ENCODE measurements at places on chromosomes 1 and 21.

DNA sequence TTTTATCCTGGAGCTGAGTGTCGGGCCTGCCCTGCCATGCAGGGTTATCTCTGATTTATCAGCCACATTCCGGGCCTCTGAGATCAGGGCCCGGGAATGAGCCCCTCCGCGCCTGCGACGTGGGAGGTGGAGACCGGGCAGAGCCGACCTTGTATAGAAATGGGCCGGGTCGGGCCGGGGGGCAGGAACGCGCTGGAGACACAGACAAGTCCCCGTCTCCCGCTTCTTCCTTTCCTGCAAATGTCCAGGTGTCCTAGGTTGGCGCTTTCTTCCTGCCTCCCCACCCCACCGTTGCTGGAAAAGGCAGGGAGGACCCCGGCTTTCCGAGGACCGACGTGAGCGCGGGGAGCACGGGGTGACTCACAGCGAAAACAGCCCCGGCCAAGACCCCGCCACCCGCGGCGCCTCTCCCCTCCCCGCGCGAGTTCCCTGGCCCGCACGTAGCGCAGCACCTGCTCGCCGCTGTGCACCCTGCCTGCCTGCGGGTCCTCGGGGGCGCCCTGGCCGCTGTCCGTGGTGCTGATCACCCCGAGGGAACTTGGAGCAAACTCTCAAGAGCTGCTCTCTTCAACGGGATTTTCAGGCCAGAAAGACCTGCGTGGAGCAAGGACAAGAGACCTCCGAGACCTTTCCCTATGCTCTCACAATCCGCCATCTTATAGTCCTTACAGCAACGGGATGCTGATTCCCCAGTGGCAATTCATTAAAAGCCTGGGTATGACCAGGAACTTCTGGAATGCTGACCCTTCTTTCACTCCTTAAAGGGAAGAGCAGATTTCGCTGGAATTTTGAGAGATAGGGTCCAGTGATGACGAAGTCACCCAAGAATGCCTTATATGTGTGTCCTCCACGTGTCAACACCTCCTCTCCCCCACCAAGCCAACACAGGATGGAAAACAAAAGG lies 475 bp upstream of the NPPB start:
- no peak for DNase-seq

DNA sequence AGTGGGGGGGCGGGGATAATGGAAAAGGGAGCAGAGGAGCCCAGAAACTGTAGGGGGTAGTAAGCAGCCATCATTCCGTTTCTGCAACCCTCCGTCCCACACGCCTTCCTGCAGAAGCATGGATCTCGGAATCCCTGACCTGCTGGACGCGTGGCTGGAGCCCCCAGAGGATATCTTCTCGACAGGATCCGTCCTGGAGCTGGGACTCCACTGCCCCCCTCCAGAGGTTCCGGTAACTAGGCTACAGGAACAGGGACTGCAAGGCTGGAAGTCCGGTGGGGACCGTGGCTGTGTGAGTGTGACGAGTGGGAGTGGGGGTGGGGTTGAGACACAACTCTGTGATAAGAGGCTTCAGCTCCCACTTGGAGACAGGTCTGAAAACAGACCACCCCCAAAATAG lies 706 bp downstream of the CREB3L4 start:
- DNase-seq: no peak

GRCh38 chr1:243944429-243945160 lies 94.6 kb upstream of the AKT3 start:
- no peak for DNase-seq

DNA sequence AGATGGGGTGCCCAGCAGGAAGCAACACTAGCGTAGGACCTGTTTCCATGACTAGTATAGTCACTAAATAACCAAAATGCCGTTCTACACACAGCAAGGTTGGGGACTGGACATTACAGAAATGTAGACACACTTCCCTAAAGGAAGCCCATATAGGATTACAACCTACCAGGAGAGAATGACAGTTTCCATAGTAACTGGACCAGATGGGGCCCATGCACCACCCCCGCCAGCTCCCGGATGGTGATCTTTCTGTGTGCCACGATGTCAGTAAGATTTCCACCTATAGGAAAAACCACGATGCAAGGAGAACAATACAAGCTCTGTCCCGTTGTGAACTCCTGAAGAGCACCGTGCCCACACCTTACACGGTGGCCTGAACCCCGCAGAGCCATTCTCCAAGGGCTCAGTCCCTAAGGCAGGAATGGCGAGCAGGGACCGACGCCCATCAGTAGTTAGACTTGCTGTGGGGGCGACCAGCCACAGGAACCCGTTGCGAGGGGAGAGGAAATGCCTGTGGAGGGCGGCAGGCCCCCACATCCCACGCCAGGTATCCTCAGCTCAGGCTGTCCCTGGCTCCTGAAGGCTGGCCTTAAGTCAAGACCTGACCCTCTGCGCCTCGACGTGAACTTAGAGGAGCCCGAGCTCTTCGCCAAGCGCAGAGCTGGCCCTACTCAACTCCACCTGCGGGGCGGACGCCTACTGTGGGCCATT lies 13.6 kb upstream of the CEP85 start:
- no peak for DNase-seq

GRCh38 chr1:202251424-202252256 lies 58.0 kb downstream of the LGR6 start:
- DNase-seq: no peak

GRCh38 chr1:231353086-231353485 lies 15.0 kb downstream of the SPRTN start:
- no peak for DNase-seq

GRCh38 chr1:66728021-66728420 lies 24.2 kb upstream of the DYNLT5 start:
- no peak for DNase-seq

- peak; percentile 56 for DNase-seq
Observed at GRCh38 chr1:224696891-224697765, 81.0 kb downstream of the CNIH3 start.

DNA sequence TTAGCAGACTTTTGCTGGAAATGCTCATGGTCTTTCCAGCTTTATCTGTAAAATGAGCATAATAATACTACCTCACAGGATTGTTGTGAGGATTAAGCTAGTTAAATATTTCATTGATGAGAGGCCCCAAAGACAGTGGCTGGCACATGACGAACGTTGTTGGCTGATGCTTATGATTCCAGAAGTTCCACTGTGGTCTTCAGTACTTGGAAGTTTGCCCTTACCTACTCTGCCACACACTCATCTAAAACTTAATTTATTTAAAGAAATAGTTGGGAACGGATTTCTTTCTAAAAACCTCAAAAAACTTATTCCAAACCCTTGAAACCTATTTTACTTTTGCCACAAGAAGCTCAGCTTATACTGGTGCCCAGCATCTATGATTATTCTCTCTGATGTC lies 170.7 kb downstream of the DHRS3 start:
- no peak for DNase-seq

GRCh38 chr1:54699936-54700525 lies 15.6 kb upstream of the TTC4 start:
- DNase-seq: no peak

GRCh38 chr1:203306089-203306964 lies 1.0 kb downstream of the BTG2 start:
- peak; percentile 55 for DNase-seq

DNA sequence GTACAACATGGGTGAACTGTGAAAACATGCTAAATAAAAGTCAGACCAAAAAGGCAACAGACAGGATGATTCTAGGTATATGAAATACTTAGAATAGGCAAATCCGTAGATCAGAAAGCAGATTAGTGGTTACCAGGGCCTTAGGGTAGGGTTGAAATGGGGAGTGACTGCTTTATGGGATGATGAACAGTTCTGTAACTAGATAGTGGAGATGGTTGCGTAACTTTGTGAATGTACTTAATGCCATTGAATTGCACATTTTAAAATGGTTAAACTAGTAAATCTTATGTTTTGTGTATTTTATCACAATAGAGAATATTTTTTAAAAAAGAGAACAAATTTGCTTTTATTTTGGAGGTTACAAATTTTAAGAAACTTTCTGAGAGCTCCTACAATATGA lies 17.4 kb downstream of the ZNF326 start:
- DNase-seq: no peak

DNA sequence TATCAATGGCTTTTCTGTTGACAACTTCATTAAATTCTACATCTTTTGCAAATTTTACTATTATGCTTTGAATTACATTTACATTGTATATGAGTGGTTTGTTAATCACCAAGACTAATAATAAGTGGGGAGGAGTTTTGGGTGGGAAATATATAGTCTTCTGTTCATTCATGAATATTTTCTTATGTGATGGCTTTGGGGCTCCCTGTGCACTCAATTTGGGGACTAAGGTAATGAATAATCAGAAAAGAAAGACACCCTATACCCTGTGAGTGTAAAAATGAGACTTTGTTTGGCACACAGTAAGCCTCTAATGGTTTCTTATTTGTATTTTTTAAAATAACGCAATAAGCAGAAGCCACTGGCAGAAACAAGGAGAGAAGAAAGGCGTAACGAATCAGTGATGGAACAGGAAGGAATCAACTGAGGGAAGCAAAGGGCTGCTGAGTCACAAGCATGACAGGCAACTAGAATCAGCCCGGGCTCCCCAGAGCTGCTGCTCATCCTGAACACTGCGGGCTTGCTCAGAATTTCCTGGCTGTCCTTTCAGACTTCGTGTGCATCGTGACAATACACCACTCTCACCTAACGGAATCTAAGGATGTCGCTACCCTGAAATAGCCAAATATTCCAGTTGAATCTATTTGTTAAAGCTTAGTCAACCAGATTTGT lies 20.8 kb upstream of the RGS2 start:
- DNase-seq: no peak

DNA sequence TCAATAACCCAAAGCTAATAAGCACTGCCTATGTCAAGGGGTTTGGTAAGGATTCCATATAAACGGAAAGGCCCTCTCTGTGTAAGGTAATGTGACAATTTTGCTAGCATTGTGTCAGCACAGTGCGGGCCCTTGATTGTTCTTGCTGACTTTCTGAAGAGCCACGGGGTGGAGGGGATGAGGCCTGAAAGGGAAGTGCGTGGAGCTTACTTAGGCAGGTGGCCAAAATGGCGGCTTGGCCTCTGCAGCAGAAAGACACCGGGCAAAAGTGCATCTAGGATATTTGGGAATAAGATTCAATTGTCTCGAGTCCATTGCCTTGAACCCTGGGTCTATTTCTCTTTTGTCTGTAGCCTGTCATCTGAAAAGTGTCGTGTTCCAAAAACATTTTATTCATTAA lies 114.3 kb downstream of the TGFB2 start:
- no peak for DNase-seq

- DNase-seq: no peak
Observed at GRCh38 chr1:3451994-3452865, 2.2 kb upstream of the ARHGEF16 start.

GRCh38 chr21:18384771-18385170 lies 18.8 kb downstream of the TMPRSS15 start:
- DNase-seq: peak; percentile 16

GRCh38 chr1:27136998-27137542 lies 17.9 kb downstream of the SLC9A1 start:
- DNase-seq: no peak

- DNase-seq: no peak
Observed at GRCh38 chr1:15835205-15835740, 12.2 kb upstream of the SPEN start.

GRCh38 chr1:173176246-173176645 lies 30.9 kb downstream of the TNFSF4 start:
- DNase-seq: no peak

GRCh38 chr1:94326329-94326728 lies 88.9 kb upstream of the ARHGAP29 start:
- DNase-seq: no peak

DNA sequence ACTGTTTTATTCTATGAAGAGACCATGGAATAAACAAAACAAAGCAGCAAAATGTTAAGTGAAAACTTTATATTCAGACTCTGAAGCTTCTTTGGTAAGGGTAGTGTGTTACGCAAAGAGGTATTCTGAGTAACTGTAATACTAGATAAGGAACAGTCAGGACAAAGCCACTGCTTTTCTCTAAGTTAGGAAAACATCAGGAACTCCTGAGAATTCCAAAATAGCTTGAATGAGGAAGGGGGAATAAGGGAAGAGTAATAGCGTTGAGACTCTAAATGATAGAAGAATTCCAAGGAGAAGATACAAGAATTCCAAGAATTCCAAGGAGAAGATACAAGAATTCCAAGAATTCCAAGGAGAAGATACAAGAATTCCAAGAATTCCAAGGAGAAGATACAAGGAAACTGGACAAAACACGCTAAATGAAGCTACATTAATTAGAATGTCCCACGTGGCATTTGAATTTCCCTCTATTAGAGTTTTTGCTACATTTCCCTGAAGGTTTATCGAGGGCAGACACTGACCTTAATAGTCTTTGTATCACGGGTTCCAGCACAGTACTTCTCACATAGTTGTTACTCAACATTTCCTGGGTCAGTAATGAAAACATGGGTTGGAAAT lies 71.5 kb downstream of the SMYD3 start:
- DNase-seq: no peak

- no peak for DNase-seq
Observed at GRCh38 chr1:2563205-2563604, 7.0 kb downstream of the TNFRSF14 start.

- DNase-seq: no peak
Observed at GRCh38 chr1:161381707-161382106, 14.0 kb upstream of the CFAP126 start.

DNA sequence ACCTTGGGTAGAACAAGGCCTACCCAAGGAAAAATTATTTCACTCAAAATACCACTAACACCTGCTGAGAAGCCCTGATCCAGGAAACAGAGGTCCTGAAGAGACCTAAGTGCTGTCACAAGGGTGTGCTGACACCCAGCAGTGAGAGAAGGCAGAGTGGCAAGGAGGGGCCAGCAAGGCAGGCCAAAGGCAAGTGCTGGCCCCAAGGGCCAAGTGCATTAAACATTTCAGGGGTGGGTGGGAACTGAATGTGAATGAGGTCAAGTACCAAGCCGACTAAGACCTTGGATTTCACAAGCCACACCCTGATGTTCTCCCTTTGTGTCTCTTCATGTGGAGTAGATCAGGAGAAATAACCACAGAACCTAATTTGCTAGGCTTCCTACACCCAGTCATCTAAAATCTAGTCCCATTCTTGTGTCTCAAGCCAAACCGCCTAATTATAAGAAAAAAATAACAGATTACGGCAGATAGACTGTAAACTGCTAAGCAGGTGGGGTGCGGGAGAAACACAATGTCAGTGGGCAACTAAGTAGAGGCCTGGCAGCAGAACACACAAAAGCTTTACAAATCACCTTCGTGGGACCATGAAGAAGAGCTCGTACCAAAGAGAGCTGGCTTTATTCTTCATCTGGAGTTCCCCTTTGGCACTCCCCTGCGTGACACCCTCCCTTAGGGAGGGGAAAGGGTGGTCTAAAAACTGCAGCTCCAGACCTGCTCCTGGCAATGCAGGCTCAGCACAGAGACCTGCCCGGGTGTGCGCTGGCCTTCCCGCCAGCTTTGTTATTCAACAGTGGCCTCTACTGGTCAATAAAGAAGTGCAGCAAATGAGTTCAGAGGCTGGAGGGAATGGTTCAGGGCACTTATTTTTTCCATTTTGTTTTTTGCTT lies 8.7 kb downstream of the UBE2G2 start:
- DNase-seq: peak; percentile 76

- DNase-seq: no peak
Observed at GRCh38 chr1:196450143-196451095, 157.8 kb downstream of the KCNT2 start.
